ENCODE measurements at places on chromosomes 2 and 18.

- DNase-seq = no peak
Measured at GRCh38 chr18:50982086-50982801, 14.4 kb downstream of the ELAC1 start.

DNA sequence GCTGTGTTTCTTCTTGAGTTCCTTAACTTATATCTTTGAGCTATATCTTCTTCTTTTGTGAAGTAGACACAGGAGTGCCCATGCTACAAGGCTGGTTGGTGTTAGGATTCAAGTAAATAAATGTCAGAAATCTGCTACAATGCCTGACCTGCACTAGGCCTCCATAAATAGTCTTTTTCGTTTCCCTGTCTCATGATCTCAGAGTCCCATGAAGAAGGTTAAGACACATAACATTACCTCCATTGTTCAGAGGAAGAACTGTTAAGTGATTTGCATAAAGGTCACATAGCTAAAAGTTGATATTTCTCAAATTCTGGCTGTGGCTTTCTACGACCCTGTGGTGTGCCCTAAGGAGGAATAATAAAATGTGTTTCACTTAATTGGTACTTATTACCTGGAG, 228.4 kb downstream of the KCNS3 start:
- DNase-seq = no peak

DNA sequence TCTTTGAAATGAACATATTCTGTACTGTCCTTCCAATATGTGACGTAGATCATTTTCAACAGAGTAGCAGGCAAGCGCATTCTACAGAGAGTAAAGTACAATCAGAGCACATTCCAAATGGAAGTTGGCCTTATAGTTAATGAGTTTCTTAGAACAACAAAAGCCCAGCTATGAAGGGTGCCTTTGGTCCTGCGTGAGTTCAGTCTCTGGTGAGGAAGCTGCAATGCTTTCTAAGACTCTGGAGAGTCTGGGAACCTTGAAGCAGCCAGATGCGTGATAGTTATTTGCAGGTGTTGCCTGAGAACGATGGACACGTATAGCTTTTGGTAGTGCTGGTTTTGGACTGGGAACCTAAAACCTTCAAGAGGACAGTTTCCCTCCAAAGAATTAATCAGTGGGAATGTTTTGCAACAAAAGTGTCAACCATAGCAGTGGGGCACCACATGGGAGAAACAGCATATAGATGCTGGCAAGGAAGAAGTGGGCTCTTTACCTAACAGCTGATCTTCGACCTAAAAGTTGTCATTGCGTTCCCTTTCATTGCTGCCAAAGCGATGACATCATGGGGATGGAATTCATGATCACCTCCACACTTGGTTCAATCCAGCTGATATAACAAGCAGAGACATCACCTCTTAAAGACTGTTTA, 9.3 kb upstream of the SNORC start:
- no peak for DNase-seq

- no peak for DNase-seq
Measured at GRCh38 chr18:13096719-13097118, 105.6 kb downstream of the CEP192 start.

- DNase-seq = no peak
Measured at GRCh38 chr18:42033137-42033810, 78.2 kb downstream of the PIK3C3 start.

GRCh38 chr2:20451761-20452499, 5.1 kb downstream of the RHOB start:
- DNase-seq = no peak

- DNase-seq = no peak
Measured at GRCh38 chr18:25075331-25075730, 276.6 kb downstream of the ZNF521 start.

All from glutamatergic neuron (in vitro differentiated cells).